ENCODE measurements at places on chromosomes 7 and 10.

DNA sequence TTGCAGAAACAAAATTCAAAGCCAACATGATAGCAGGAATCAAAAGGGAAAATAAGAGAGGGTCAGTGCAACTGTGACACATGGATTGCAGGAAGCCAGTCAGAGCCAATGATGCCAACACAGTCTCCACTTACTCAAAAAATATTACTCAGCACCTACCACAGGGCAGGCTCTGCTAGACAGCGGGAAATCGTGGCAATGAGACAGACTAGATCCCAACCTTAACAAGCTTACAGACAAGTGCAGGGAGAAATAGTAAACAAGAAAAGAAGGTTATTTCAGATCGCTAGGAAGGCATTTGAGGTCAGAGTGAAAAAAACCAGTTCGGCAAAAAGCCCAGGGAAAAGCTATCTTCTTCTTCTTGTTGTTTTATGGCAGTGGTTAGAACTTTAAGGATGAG, 45.2 kb upstream of the NPFFR1 start:
- no peak for DNase-seq

- no peak for DNase-seq
These were observed 191.7 kb upstream of the MTPN start for GRCh38 chr7:136168821-136169220.

- no peak for DNase-seq
These were observed 19.4 kb downstream of the STEAP1B start for GRCh38 chr7:22480523-22481075.

- DNase-seq, result no peak
These were observed 44.8 kb downstream of the PRPF18 start for GRCh38 chr10:13631594-13631993.

DNA sequence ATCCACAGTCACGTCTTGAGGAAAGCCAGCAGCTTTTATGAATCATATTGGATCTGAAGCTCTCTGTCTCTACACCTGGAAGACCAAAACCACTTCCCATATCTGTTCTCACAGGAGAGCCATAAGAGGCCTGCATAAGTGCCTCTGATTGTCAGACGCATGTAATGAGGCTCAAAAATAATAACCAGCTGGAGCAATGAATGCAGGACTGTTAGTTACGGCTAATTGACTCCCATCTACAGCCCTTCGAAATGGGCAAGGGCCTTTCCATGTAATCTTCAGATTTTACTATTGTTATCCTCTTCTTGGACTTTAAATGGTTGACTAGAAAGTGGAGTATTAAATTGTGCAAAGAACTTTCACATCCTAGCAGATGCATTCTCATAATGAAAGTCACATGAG, 4.4 kb upstream of the SEMA3C start:
- DNase-seq, result no peak

DNA sequence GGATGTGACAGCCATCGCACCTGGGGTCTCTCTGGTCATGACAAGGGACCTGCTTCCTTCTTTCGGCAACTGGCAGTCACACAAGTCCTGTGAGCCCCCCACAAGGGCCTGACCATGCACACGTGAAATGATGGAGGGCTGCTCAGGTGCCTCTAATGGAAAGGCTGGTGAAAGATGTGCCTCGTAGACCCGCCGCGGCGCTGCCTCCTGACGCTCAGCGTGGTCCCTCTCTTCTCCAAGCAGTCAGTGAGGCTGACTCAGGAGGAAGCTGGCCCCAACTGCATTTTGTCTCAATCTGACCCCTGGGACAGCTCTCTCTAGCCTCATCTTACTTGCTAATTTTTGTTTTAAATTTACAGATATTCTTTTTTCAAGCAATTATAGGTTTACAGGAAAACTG, 100.9 kb downstream of the MAD1L1 start:
- no peak for DNase-seq

- DNase-seq, result no peak
These were observed 6.8 kb downstream of the ORAI2 start for GRCh38 chr7:102439963-102440795.

GRCh38 chr10:46273506-46274477, 13.0 kb upstream of the ANTXRL start:
- no peak for DNase-seq

- no peak for DNase-seq
These were observed 4.0 kb downstream of the ZC3HAV1 start for GRCh38 chr7:139105484-139105883.

GRCh38 chr7:49020145-49020544, 95.8 kb downstream of the CDC14C start:
- DNase-seq, result no peak

DNA sequence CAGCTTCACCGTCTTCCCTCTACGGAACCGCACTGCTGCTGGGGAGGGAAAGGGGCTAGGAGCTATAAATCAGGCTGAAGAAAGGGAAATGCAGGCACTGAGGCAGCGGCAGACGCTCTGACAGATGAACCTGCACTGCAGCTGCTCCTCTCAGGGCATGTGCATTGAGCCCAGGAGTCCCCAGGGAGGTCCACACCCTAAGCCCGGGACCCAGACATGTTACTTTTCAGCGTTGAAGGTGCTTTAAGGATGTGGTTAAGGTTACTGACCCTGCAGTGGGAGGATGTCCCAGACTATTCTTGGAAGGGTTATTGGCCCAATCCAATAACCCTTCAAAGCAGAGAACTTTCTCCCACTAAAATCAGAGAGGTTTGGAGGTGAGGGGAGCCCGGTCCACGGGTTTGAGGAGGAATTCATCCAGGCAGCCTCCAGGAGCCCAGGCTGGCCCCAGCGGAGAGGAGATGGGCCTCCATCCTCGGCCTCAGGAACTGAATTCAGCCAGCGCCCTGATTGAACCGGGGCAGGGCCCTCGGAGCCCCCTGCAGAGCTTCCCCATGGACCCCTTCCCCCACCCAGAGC, 75.4 kb downstream of the ADARB2 start:
- peak; percentile 71 for DNase-seq

GRCh38 chr7:370775-371118, 80.8 kb downstream of the FOXL3 start:
- no peak for DNase-seq

DNA sequence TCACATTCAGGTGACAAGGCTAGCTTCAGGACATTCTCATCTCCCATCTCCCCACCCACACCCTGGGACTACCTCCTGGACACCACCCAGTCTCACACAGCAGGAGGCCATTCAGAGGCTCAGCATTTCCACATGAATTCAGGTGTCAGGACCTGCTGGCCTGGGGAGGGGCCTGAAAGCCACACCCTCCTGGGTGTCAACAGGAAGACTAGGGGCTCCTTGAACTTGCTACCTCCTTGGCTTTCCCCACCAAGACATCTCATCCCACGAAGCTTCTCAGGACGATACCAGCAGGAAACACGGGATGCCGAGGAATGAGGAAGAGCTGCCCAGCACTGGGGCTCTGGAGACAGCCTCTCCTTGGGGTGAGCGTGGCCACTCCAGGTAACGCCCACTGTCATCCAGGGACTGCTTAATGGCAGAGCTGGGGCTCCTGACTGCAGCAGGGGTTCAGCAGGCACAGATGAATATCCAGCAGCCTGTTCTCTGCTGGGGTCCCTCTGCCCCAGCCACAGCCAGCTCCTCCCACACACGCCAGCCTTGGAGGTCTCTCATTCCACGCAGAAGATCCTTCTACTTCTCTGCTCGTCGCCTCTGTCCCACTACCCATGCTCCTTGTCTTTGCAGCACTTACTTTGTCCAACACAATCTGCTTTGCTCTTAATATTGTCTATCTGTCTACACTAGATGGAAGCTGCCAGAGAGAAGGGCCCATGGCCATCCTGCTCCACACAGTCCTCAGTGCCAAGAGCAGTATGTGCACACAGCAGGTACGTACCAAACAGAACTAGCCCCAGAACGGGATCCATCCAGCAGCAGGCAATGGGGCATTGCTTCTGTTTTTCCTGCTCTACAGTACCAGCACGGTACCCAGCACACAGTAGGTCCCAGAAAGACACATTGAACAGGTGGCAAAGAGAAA, 88.7 kb downstream of the FAM53B start:
- DNase-seq, result no peak

DNA sequence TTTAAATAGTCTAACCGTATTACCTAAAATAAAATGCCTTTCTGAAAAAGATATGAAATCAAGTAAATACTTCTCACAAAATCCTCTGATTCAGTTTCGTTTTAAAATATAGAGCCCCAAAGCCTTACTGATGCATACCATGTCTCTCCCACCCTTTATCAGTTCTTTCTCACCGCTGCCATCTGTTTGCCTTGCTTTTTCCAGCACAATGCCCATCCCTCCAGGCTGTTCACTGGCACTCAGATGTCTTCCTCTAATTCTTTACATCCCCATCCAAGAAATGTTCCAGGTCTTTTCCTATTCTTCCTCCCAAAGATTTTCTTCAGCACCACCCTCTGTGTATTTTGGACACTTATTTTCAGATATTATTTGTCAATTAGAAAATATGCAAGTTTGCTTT, 116.5 kb upstream of the LRRN3 start:
- no peak for DNase-seq

GRCh38 chr10:20288060-20288459, 471.8 kb downstream of the PLXDC2 start:
- DNase-seq, result no peak

DNA sequence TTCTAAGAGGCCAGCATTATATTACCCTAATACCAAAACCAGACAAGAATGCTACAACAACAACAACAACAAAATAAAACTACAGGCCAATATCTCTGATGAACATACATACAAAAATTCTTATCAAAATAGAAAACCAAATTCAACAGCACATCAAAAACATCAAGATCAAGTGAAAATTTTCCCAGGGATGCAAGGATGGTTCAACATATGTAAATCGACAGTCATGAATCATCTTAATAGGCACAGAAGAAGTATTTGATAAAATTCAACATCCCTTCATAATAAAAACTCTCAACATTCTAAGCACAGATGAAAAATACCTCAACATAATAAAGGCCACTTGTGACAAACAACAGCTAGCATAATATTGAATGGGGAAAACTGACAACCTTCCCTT, 75.3 kb downstream of the JMJD1C start:
- no peak for DNase-seq

DNA sequence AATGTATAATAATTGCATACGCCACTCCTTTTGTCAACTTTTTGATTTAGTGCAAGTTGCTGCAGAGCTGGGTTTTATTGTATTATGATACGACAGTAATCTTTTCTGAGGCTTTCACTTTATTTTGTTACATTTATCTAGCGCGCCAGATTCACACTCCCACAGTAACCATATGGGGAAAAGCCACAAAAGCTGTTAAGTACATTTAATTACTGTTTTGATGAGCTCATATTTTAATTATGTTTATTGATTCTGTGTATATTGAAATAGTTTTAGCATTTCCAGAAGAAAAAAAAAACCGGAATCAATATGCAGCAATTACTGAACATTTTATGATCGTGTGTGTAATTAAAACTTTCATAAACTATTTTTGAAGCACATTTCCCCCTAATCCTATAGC, 118.5 kb downstream of the RAB11FIP2 start:
- no peak for DNase-seq

DNA sequence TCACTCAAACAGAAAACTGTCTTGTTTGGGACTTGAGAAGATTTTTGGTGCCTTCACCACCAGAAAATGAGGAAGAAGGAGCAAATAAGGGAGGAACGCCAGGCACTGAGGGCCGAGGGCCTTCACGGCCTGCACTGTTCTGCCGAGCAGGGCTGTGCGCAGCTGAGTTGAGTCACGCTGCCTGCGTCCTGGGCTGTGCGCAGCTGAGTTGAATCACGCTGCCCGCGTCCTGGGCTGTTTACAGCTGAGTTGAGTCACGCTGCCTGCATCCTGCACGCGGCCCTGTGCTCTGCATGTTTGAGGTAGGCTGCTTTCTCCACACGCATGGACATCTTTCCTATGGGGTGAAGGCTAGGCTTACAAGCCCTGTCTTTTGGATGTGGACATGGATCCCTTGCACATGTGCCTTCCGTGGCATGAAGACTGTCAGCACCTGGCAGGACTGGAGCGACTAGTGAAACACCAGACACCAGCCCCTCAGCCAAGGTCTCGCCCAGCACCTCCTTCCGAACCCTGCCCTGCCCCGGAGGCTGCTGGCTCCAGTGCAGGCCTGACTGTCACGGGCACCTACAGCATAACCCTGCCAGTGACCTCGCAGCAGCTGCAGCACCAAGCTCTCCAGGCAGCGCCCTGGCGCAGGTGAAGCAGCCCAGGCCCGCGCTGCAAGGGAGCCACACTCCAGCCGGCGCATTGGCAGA, 96.7 kb downstream of the HTR5A start:
- no peak for DNase-seq

GRCh38 chr10:86151613-86152012, 215.0 kb downstream of the GRID1 start:
- DNase-seq, result no peak

DNA sequence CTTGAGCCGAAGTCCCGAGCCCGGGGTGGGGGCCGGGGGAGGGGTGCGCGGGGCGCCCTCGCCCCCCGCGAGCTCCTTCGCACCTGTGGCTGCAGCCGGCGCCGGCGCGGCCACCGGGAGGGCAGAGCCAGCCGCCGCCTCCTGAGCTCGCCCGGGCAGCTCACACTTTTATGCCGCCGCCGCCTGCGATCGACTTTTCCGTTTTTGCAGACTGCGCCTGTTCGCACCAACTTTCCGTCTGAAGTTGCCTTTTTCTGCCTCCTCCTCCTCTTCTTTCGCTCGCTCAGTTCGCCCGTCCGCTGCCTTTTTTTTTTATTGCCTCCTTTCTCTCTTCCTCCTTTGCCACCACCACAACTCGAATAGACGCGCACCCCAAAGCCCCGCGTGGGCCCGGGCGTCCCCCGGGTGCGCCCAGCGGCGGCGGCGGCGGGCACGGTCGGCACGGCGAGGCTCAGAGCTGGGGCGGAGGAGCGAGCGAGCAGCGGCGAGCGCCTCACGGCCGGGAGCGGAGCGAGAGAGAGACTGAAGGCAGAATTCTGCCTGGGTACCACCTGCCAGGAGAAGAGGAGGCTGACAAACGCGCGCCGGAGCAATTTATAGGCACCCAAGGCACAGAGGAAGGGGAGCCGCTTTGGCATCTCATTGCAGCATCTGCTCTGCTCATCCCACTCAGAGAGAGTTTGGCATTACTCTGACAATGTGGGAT, at the start of gene C1QL3:
TSS of gene C1QL3 (minus strand) at position 569 of the 706 bp plus-strand sequence. CDS start 814 bp downstream, outside the sequence.
- peak; percentile 35 for DNase-seq

DNA sequence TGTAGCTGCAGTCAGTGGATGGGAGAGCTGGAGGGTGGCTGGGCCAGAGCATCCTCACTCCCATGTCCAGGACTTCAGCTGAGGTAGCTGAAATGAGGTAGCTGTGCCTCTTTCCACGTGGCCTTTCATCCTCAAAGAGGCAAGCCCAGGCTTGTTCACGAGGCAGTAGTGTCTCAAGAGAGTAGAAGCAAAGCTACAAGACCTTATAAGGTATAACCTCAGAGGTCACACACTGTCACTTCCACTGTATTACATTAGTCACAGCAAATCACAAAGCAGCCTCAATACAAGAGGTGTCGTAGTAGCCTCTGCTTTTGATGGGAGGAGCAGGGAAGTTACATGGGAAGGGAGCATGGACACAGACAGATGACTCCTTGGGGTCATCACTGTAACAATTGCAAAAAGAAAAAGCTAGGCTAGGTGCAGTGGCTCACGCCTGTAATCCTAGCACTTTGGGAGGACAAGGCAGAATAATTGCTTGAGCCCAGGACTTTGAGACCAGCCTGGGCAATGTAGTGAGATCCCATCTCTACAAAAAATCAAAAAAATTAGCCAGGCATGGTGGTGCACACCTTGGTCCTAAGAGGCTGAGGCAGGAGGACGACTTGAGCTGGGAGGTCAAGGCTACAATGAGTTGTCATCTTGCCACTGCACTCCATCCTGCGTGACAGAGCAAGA, 97.5 kb downstream of the SKIDA1 start:
- DNase-seq, result peak; percentile 19
